ENCODE measurements at places on chromosomes 3 and 15.

DNA sequence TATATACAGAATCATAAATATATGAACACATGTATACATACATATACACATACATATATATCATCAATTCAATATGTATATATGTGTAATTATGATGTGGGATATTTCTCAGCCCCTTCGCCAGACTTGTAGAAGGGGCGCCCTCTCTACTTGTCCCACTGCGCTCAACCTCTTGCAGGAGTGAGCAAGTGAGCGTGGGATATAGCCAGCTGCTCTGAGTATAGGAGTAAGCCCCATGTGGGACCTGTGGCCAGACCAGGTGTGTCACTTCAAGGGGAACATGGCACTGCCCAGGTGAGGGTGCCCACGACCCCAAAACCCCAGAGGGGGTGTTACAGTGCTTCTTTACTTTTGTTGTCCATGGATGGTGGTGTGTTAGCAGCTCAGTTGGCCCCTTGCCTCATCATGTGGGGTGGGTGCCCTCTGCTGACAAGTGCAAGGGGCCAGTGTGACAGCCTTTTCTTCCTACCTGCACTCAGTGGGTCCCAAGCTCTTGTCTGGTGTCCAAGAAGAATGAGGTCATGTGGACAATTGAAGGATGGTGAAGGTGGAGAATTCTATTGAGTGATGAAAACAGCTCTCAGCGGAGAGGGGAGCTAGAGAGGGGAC is 304.1 kb downstream of the UNC13C start:
- no peak for DNase-seq

GRCh38 chr15:88476635-88477060 is 9.1 kb downstream of the MRPS11 start:
- DNase-seq, result no peak

DNA sequence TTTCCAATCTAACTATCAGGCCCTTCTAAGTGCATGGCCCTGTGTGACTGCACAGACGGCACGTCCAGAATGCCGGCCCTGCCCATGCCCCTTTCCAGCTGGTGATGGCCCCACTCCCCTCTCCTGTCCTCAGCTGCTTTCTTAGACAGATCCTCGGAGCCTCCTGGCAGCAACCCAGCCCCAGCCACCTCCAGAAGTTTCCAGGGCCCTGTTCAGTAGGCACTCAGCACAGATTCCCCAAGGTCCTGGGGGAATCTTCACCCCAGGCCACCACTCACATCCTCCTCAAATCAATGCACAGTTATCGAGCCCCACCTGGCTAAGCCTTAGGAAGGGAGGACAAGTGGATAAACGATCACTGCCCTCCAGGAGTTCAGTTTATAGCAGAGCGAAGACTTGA is 1.4 kb upstream of the CRABP1 start:
- no peak for DNase-seq

DNA sequence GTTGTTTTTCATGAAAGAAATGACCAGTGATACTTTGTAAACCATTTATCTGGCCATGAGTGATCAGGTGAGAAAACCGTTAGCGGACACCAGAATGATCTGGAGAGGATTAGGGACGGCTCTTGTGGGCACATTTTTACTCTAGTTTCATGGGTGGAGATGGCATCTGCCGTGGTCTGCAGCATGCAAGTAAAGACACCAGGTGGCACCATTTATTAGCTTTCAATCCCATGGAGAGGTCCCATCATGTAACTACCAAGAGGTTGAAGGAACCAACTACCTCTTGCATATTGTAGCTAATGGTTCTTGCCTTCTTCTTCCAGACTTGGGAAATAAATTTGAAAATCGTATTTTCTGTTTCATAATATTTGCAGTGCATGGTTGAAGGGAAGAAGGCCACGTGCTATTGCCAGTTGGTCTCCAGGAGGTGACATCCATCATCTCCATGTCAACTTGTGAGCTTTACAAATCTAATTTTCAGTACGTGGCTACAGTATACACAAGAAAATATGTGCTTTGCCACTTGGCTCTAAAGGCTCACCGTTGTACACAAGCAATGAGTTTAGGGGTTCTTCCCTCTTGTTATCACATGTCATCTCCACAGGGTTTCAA is 1.5 kb upstream of the MAPKBP1 start:
- peak; percentile 31 for DNase-seq

- DNase-seq, result no peak
Observed at GRCh38 chr15:48532946-48533345, 112.6 kb downstream of the FBN1 start.

Data from stimulated activated CD4-positive, alpha-beta T cell treated with anti-CD3 and anti-CD28 coated beads, TNF-alpha, amount 100 ng/mL, for 1 hour (primary cell).